ENCODE measurements at places on chromosomes 5 and 9.

- no peak for DNase-seq
Measured at GRCh38 chr9:91677822-91678436, 254.3 kb upstream of the NFIL3 start.

DNA sequence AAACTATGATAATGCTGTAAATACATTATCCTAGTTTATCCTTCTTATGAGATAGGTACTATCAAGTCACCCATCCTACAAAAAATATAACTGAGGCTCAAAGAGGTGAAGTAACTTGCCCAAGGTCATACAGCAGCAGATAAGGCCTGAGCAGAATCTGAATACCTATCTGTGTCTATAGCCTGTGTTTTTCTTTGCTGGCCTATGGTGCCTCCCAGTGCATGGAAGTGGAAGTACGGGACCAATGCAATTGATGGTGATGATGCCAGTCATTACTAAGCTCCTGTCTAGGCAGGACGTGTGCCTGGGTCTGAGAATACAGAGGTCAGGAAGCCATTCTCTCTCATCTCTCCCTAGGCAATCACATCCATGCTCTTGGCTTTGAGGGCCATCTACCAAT, 67.8 kb downstream of the FAT2 start:
- DNase-seq: no peak

DNA sequence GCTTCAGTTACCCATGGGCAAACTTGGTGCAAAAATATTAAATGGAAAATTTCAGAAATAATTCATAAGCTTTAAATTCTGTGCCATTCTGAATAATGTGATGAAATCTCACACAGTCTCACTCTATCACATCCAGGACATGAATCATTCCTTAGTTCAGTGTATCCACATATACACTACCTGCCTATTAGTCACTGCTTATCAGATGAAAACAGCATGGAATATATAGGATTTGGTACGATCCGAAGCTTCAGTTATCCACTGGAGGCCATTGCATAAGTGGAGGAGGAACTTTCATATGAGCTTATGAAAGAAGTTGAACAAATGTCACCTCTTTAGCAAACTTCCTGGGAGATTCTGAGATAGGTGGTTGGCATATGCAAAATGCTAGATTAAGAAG, 64.2 kb downstream of the GAPVD1 start:
- no peak for DNase-seq

DNA sequence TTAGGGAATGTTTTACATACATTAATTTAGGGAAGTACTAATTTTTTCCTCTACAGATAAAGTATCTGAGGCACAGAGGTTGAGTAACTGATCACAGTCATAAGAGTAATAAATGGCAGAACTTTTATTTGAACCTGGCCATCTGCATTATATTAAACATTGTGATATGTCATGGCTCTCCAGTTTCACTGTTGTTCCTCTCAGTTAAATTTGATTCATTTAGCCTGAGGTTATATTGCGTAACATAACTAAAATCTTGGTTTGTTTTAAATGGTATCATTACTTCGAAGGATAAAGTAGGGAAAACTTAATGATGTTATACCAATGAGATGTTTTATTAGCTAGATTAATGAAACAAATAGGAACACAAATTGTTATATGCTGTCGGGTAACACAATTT, 284.4 kb downstream of the KDM4C start:
- DNase-seq: no peak

DNA sequence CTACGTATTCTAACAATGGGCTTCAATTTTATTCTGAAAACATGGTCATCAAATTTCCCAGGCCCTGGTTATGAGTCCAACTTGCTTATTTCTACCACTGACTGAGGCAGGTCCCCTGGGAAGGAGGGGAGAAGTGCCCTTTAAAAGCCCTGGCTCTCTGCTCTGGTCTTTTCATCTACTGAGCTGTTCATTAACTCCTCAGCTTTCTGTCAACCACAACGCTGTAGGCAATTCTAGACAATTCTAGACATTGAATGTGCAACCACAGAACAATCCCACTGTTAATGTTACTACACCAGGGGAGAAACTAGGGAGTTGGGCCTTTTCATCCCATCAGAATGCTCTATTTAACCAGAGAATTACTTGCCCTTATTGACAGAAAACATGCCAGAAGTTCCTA, 10.0 kb downstream of the MOCS2 start:
- no peak for DNase-seq

- no peak for DNase-seq
Measured at GRCh38 chr9:112380102-112380824, at the start of gene HSDL2. HSDL2 (plus strand) TSS chr9:112380108; CDS start chr9:112380164, 56 bp downstream.

DNA sequence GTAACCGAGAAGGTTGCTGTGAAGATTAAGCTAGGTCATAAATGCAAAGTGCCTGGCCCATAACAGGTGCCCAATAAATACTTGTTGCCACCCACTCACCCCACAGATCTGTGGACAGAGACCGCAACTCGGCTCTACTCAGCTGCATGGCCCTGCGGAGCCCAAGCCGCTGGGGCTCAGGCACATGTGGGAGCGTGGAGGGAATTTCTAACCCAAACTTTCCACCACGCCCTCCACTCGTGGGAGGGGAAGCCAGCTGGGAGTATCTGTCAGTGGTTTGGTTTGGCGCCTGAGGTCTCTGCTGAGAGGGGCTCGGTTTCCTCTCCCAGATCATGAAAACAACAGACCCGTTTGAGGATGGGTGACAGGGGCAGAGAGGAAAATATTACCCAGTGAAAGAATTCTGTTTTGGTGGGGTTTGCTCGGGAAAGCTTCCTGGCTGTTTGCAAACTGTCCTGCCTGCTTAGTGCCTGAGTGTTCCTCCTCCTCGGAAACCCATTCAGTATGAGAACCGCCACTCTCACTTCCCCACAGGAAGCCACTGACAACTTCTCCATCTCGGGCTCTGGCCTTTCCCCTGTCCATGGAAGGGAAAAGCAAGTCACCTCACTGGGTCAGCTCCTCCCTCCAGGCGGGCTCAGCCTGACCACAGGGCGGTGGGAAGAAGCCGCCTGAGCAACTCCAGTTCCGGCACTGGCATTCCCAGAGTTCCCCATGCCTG, 60.1 kb downstream of the RGS3 start:
- no peak for DNase-seq

- no peak for DNase-seq
Measured at GRCh38 chr5:135883441-135883840, 12.2 kb downstream of the IL9 start.

- no peak for DNase-seq
Measured at GRCh38 chr9:108933231-108933717, 650 bp downstream of the ELP1 start.

DNA sequence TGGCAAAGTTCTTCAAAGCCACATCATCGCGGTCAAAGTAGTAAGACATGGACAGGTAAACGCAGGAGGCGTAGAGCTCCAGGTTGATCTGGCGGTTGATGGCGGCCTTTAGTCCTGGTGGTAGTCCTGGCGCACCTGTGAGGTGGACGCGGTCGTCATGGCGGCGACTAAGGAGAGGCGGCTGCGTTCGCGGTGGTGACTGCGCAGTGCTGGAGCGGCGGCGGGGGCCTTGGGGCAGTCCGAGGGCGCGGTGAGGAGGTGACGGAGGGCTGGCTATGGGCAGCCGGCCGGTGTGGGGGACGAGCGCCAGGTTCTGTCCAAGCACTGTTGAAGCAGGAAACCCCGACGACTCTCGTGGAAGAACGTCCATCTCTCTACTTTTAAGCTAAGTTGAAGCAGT, 136.8 kb downstream of the BASP1 start:
- DNase-seq: no peak
